Stimulated activated CD4-positive, alpha-beta T cell treated with anti-CD3 and anti-CD28 coated beads, Interleukin-1b, Interleukin-23, amount 100 ng/mL, for 48 hours (primary cell): ENCODE measurements at places on chromosomes 3 and 15.

GRCh38 chr15:87345961-87346360 is 910.6 kb downstream of the NTRK3 start:
- DNase-seq, result no peak

- DNase-seq, result no peak
Measured at GRCh38 chr3:63631670-63632069, 20.8 kb upstream of the SNTN start.

DNA sequence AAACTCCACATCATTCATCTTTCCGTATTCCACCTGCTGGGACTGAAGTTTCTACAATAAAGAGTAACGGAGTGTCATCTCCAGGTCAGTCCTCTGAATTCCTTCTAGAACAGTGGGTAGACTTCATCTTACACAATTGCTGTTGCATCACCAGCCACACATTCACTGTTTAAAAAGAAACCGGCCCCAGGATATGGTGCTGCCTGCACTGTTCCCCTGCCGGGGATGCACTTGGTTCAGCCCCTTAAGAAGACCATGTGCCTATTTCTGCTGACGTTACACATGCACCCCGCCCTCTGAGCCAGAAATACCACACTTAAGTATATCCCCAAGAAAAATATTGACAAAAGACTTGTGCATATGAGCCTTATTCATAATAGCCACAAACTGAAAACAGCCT is 233.4 kb downstream of the FEZF2 start:
- no peak for DNase-seq

GRCh38 chr3:146948186-146948585 is 343.0 kb upstream of the PLSCR5 start:
- no peak for DNase-seq

DNA sequence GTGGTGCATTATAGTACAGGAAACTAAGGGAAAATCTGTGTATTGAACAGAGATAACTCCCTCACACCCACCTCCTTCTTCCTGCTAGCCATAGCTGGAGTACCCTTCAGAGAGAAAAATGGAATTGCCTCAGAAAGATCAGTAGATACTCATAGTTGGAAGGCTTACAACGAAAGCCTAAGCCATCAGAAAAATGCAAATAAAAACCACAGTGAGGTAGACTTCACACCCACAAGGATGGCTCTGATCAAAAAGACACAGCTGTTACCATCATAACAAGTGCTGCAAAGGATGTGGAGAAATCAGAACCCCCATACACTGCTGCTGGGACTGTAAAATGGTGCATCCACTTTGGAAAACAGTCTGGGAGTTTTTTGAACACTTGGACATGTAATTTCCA is 7.4 kb upstream of the DLG1 start:
- no peak for DNase-seq

DNA sequence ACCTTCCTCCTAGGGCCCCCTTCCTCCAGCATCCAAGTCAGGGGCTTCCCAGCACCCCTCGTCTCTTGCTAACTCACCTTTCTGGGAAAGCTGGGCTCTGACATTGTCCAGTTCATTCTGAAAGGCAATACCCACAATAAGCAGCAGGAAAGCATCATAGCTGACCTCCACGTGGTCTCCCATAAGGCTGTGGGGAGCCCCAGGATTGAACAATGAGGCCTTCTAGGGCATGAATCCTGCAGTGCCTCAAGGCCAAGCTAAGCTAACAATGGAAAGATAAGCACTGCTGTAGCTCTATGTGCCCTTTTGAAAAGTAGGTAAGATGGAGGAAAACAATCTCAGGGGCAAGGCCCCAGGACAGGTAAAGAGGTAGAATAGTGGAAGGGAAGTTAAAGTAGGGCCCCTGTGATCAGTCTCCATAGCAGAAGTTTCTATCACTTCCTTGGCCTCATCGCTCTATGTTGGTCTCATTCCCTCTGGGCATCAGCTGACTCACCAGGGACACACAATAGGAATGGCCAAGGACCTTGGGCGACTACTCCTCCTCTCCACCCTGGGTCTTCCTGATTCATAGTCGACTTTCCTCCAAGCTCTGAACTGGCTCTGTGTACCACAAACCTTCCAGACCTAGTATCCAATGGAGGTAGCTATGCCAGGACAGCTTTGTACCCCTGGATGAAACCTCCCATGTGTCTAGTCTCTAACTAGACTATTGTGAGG is 11.7 kb downstream of the TRAIP start:
- no peak for DNase-seq

GRCh38 chr3:10757021-10757820 is 58.8 kb upstream of the SLC6A11 start:
- DNase-seq, result peak; percentile 36

DNA sequence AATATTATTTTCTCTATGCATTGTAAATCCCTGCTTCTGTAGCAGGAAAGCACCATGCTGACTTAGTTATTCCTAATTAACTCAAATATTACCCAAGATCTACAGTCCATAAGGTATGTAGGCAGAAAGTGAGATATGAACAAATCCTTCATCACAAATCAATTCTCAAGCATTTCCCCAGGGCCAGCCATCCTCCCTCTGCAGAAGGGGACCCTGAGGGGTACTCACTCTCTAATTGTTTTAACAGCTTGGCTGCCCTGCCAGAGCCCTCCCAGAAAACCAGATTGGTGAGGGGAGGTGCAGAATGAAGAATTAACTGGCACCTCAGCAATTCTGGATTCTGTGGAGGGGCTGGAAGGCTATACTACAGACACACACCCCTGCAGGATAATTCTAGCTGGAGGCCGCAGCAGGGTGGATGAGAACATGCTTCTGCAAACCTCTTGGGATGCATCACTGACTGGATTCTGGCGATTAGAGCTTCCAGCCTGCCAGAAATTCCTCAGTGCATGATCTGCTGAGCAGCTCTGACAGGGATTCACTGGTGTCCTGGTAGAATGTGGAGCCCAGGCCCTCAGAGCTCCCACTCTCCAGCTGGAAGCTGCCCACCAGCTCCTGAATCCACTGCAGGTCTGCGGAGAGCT is 88.6 kb upstream of the HERC1 start:
- no peak for DNase-seq

DNA sequence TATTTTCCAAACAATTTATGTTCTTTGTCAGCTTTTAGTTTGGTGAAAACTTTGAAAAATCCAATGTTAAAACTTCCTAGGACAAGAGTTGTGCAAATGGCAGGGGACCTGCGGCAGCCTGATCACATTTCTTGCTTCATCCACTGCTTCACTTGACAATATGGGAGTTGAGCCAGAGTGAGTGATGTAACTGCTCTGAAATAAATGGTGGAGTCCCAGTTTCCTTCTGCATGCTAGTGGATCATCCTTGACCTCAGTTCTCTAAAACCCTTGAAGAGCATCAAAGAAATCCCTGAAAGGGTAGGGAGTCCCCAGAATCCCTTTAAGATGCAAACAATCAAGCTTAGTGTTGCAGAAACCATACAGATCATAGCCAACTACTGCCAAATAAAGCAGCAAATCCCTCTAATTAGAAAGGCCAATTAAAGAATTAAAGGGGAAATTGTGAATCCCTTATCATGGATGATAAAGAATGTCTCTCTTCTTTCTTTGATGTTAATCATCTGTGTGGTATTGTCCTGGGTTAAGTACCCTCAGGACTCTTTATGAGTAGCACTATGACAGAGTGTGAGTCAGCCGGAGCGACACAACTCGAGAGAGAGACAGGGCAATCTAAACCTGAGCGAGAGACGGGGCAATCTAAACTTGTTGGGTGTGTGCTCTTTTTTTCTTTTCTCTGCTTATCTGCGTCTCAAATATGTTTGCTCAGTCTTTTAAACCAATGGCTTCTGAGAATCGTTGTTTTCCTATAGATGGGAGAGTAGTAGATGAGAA is 41.8 kb upstream of the GAP43 start:
- peak; percentile 12 for DNase-seq

DNA sequence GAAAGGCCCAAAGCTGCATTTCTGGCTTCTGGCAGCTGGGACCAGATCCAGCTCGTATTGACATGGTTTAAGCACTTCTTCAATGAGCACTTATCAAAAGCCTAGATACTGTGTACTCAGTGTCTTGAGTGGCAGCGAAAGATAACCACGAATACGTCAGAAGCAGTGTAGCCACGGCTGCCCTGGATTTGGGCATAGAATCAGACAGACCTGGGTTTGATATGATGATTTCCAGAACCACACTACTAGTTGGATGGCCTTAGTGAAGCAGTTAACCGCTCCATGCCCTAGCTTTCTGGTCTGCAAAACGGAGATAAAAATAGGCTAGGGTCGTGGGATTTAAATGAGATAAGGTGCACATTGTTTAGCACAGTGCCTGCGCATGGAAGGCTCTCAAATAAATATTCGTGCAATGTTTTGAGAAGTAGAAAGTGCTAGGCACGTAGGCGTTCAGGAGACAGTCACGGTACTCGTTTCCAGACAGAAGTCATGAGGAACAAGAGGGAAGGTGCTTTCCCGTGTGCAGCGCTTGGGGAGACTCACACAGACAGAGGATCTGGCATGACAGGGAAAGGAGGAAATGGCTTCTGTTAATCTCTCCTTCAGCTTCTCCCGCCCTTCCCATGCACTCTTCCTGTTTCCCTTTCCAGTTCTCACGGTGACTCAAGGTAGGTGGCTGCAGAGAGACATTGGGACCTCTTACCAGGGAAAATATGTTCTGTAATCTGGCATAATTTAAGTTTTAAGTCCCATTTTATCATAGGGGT is 70.3 kb downstream of the CCNL1 start:
- DNase-seq, result peak; percentile 40

DNA sequence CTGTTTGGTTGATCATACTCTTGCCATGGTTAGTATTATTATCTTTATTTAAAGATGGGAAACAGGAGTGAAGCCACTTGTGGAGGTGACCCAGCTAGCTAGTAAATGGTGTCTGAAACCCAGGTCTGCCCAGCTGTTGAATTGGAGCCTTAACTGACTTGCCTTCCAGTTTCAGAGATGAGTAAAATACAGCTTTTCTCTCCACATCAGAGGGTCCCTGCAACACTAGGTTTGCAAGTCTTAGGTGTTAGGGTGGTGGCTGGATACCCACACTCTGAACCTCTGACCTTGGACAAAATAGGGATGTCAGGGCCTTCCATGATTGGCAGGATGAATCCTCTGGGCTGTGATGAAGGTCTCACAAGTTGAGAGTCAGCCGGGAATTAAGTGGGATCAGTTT is 4.1 kb downstream of the FLNB start:
- DNase-seq, result no peak

DNA sequence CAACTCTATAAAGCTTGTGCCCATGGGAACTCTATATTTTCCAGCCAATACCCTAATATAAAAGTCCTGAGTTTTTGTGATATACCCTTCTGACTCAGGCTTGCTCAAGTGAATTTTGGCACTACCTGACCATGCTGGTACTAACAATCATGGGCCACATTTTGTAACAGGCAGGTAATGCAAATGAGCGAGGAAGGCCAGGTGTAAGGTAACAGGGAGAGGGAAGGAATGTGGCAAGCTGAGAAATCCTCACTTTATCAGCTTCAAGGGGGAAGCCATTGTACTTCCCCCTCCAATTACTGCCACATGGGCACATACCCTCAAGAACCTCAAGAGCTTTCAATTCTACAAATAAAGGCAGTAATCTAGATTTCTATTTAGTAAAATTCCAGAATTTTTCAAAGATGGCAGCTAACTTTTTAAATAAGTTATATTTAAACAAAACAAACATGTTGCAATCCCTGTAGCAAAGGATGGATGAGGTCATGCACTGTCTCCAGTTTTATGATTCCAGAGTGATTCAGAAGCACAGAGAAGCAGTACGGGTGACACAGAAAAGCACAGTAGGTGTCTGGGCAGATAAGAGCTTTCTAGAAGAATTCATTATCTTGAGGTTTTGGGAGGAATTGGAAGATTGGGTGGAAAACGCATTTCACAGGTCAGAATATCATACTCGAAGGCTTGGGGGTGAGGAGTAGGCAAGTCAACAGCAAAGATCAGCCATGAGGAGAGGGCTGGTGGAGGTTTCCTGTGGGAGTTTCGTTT is 87.6 kb downstream of the FOXP1 start:
- DNase-seq, result peak; percentile 37

DNA sequence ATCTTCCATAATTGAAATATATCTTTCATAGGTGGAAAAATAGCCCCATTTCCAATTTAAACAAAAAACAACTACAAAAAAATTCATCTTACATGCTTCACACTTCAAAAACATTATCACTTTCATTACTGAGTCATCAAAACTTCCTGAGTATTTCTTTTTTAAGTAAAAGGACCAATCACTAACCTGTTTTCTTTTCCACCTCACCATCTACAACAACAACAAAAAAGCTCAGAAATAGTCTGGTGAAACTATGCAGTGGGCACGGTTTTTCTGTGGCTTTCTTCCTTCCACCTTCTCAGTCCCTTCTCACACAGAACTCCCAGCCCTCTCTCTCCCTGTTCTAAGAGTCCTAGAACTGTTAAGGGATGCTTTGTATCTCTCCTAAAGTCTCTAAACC is 20.3 kb upstream of the TNIK start:
- DNase-seq, result no peak

DNA sequence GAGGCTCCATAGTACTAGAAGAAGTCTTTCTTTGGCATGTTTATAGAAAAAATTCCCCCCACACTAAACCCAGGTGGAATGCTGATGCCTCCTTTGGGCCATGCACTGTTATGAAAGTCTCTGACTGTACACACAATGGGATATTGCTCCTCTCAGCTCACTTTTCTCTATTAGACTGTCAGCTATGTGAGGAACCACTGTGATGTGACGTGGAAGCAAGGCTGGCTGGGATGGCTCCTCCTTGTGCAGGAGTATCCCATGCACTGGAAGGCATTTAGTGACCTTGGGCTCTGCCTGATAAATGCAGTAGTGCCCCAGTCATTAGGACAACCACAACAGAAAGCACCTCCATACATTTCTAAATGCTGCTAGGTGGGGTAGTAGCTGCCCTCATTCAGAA is 5.7 kb upstream of the FRMD4B start:
- DNase-seq, result no peak

DNA sequence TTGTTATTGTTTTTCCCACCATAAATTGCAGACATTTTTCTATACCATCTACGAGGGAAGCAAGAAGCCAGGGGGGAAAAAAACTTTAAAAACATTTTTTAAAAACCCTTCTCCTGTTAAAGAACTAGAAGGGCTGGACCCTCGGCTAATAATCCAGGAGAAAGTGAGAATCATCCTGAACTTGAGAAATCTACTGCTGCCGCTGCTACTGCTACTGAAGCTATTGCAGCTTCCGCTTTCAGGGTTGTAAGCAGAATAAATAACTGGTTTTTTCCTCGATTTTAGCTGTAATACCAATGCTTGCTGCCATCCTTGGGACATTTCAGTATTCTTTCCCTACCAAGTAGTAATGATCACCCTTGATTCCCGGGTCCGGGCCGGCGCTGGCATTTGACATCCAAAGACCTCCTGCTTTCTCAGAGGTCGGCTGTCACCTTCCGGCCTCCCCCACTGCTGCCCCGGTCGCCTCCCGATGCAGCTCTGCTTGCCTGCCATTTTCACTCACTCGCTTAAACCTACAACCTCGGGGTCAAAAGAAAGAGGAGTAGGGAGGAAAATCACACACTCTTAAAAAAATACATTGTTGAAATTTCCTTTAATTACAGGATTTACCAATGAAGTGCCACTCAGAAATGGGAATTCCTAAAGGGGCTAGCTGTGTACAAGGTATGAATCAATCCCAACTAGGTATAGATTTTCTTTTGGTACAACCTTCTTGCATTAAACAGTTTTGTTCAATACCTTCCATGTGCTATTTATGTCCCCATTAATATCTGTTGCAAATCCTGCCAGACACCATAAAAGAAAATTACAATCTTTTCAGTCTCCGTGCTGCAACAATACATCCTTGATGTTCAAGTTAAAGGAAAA is 674 bp upstream of the MECOM start:
- DNase-seq, result no peak
